ENCODE measurements at places on chromosomes 1 and 21.

- DNase-seq: no peak
Measured at GRCh38 chr1:208799186-208799585, 555.0 kb upstream of the PLXNA2 start.

- no peak for DNase-seq
Measured at GRCh38 chr1:206577626-206578025, 34.6 kb downstream of the EIF2D start.

- DNase-seq: no peak
Measured at GRCh38 chr1:158978730-158979129, 31.0 kb upstream of the IFI16 start.

DNA sequence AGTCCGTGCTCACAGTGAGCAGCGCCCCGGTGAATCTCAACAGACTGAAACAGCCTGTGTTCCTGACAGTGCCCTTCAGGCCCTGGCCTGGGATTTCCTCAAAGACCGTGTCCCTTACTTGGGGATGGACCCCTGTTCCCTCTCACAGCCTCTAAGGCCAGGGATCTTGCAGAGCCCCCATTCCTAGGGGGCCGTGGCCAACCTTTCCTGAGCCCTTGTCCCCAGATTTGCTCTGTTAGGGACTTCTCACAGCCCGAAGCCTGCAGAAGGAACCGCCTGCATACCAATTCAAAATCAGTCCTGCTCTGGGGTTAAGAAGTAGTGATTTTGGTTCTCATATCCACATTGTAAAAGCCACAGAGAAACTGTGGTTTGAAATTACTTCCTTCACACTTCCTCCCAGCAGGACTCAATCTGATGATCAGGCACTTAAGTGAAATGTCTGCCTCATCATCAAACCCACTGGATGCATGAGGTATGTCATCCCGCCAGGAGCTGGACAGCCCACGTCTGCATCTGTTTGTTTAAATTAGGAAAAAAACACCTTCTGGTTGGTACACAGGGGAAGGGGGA is 14.9 kb downstream of the ABCA4 start:
- DNase-seq: no peak

GRCh38 chr1:155175281-155175926 is 1.8 kb downstream of the TRIM46 start:
- no peak for DNase-seq
